ENCODE measurements at places on chromosomes 16 and 17.
A peak's percentile ranks its signal among the peaks of the same experiment; 100 is the strongest.

- DNase-seq: no peak
Observed at GRCh38 chr16:62692685-62693084, 656.4 kb upstream of the CDH8 start.

DNA sequence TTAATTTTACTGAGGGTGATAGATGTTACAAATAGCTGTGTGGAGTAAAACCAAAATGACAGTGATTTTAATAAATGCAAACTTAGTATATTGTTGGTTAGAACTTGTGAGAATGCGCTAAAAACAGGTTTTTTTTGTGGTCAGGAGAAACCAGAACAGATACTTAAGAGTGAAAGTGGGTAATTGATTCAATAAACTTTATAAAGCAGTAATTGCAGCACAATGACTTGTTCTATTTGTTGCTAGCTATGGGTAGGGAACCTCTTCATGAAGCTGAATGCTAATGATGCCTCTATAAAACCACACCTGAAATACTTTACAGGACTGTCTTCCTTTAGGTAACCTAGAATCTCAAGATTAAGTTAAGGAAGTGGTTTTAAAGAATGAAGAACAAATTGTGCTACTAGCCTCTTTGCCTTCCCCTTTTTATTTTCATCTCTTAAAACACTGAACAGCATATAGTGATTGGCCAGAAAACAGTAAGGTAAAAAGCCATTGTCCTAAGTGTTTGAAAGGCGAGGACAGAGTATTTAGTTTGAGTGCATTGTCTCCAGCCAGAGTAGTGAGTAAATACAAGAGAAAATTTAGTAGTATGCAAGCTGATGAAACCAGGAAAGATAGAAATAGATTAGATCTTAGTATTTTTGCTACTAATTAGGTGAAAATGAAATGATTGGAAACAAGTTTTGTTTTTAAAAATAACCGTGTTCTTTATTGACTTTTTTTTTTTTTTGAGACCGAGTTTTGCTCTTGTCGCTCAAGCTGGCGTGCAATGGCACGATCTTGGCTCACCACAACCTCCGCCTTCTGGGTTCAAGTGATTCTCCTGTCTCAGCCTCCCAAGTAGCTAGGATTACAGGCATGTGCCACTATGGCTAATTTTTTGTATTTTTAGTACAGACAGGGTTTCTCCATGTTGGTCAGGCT is 6.0 kb downstream of the GGNBP2 start:
- no peak for DNase-seq

DNA sequence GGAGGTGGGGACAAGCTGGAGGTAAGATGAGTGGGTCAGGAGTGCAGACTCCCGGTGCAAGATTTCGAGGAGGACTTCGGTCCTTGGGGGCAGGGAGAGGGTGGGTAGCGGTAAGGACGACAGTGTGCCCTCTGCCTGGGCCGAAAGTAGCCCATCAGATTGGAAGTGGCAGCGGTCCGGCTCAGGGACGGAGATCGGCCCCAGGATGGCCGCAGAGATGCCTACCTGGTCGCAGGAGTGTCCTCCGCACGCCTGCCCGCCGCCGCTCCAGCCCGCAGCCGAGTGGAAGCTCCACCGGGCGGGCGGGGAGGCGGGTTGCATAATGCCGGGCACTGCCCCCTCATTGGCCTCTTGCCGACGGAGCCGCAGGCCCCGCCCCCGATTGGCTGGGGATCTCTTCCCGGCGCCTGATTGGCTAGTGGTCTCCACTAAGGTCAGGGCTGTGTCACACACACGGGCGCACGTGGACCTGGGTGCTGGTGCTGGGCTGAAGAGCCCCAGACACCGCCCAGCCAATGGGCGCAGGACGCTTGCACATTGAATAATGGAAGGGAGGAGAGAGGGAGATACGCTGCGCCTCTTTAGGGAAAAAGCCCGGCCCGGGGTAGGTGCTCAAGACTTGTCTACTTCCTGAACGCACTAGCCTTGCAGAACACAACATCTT is at the start of gene PER1:
PER1 (minus strand) TSS at position 293 of the 664 bp plus-strand sequence. CDS start 1,698 bp downstream, outside the sequence.
- DNase-seq: peak; percentile 82

GRCh38 chr17:2871720-2872119 is 75.5 kb downstream of the RAP1GAP2 start:
- no peak for DNase-seq

DNA sequence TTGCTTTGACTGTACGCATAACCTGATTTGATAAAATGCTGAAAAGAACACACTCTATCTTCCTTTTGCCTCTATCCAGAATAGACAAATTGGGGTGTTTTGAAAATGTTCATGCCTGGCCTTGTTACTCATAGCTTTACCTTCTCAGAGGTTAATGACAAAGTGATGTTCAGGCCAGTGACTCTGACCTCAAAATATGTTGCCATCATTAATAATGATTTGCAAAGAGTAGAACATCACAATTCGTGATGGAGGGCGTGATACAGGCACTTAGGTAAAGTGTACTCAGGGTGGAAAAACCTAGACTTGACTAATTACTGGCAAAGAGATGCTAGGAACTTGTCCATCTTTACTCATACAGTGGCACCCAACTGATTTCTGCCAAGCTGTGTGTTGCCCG is 656.6 kb upstream of the SOX9 start:
- no peak for DNase-seq

DNA sequence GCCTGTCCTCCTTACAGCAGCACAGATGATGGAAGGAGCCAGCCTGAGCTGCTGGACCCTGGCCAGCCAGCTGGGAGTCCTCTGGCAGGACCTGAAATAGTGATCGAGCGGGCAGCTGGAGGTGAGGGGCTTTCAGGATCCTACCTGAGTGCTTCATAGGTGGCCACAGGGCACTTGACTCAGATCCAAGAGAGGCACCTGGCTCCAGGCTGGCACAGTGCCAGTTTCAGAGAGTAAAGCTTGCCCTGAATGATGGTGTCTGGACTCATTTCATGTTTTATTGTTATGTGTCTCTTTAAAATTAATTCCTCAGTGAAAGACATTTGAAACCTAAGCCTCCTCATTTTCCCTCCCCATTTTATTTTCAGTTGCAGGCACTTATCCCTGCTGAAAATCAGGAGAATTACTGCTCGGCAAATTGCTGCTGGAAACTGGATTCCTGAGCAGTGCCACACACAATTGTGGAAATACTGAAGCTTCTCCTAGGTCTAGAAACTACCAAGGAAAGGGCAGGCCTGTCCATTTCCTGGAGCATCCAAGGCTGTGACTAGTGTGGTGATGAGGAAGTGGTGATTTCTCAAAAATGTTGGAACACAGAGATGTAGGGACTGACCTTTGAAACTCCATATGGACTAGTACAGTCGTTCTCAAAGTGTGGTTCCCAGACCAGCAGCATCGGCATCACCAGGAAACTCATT is 16.1 kb upstream of the ADAMTS18 start:
- peak; percentile 23 for DNase-seq

GRCh38 chr17:32993977-32994376 is 2.3 kb downstream of the SPACA3 start:
- no peak for DNase-seq

- DNase-seq: no peak
Observed at GRCh38 chr16:20191566-20191965, 117.9 kb upstream of the GPR139 start.

GRCh38 chr17:83036666-83037065 is 42.7 kb upstream of the METRNL start:
- no peak for DNase-seq

- DNase-seq: no peak
Observed at GRCh38 chr16:75062135-75062975, 54.2 kb downstream of the LDHD start.

GRCh38 chr17:50661795-50662391 is 27.2 kb downstream of the ABCC3 start:
- DNase-seq: no peak

DNA sequence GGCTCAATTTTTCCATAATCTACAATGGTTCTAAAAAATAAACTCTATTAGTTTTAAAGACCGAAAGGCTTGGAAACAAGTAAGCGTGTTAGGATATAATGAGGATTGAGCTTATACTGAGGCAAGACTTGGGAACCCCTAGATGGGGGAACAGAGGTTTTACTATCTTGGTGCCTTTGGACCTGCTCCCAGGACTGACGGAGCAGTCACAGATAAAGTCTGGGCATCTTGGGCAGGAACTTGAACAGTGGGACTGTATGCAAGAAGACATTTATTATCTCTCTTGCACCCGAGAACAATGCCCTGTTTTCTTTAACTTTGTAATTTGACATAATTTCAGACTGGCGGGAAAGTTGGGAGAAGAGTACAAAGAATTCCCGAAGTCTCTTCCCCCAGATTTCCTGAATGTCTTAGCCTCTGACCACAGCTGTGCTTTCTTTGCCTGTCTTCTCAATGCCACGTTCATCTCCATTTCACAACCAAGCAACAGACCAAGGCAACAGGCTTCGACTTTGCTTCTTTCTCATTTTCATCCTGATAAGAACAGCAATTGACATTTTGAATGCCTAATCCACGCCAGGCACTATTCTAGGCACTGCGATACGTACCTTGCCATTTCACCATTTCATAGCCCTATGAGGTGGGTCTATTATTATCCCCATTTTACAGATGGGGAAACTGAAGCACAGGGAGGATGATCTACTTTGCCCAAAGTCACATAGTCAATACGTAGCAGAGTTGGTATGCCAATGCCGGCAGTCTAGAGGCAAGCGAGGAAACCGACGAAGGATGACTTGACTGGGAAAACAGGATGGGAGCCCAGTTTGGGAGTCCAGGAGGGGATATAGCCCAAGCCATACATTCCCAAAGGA is 3.0 kb upstream of the IL4R start:
- no peak for DNase-seq

- DNase-seq: no peak
Observed at GRCh38 chr17:59565959-59566324, 532 bp downstream of the DHX40 start.

DNA sequence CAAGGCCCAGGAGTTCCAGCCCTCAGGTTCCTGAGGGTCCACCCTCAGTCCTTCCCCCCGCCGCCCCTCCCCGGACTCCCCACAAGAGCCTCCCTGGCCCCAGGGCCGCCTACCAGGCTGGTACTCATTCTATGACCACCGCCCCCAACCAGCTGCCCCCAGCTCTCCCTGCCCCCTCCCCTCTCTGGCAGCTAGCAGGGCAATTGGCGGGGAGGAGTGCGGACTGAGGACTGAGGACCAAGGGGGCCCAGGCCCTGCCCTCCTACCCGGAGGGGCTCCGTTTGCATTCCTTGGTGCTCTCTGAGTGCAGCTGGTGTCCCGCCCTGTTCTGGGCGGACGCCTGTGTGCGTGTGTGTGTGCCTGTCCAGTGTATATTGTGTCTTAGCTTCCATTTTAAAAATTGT is 19.1 kb downstream of the UNC13D start:
- no peak for DNase-seq

DNA sequence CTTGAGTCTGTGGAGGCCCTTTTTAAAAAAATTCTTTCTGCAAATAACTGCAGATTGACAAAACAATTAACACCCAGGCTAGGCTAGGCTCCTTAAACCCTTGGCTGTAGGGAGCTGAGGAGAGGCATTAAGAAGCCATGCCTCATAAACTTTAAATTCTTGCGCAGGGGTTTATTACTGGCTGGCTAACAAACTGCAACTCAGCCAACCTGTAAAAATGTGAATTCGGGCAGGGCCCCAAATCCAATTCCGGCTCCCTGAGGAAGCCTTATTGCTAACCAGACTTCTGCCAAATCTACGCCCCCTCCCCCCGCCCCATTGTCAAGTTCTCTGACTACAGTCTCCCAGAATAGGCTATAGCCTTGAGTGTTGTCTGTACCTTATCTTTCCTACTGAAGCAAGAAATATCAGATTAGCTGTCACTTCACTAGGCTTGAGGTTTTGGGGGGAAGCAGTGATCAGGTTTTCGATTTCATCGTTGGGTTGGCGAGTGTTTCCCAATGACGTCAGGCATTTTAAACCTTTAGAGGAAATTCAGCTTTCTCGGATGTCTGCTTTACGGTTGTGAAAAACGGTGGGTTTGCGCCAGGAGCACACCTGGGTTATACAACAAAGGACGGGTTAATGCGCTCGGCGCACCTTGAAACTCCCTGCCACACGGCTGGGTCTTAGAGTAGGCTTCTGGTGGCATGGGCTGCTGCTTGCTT is 2.0 kb downstream of the CDH3 start:
- DNase-seq: no peak

DNA sequence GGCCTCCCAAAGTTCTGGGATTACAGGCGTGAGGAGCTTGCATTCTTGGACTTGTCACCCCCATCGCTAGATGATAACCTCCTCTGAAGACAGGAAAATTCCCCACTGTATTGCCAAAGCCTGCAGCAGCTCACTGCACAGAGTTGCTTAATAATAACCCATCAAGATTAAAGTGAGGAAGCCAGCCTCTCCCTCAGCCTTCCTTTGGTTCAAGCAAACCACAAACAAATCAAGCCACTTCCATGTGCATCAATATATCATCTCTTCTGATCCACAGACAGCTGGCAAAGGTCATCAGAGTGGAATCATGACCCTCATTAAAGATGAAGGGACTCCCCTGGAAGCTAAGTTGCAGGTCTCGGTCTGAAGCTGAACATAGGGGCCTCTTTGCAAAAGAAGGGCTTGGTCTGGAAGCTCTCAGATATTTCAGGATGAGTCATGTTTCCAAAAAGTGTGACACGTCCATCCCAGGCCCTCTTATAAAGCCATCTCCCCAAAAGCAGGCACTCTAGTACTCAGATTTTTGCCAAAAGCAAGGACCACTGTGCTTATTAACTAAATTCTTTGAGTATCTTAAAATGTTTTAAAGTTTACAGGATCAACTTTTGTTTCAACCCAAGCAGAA is 4.8 kb downstream of the EMP2 start:
- no peak for DNase-seq

DNA sequence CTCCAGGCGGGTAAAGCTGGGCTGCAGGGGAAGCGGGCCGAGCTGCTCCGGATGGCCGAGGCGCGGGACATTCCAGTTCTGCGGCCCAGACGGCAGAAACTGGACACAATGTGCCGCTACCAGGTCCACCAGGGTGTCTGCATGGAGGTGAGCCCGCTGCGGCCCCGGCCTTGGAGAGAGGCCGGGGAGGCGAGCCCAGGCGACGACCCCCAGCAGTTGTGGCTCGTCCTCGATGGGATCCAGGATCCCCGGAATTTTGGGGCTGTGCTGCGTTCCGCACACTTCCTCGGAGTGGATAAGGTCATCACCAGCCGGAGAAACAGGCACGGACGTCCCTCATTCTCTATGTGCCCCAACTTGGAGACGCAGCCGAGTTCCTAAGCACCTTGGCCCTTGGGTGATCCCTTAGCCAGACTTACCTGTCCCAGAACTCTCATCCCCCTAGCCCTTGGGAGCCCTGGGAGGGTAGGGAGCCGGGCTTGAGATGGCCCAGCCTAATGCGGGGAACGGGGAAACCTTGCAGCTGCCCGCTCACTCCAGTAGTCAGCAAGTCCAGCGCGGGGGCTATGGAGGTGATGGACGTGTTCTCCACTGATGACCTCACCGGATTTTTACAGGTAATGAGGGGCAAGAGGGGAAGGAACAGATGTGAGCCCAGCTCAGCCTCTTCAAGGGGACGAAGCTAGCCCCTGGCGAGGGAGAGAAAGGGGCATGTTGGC is 806 bp downstream of the MRM1 start:
- DNase-seq: no peak

DNA sequence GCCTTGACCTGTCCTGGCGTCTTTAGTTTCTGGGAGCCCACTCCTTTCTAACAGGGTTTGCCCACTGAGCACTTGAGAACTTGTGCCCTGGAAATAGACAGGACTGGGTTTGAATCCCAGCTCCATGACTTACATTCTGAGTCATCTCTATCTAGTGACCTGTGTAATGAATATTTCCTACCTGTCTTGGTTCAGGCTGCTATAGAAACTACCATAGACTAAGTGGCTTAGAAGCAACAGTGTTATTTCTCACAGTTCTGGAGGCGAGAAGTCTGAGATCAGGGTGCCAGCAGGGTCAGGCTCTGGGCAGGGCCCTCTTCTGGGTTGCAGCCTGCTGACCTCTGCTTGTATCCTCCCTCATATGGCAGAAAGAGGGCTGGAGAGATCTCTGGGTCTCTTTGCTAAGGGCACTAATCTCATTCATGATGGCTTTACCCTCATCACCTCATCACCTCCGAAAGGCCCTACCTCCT is 110.7 kb upstream of the DHX40 start:
- DNase-seq: no peak

Data from mesothelial cell of epicardium (in vitro differentiated cells).